ENCODE measurements at places on chromosomes 2 and 18. TPM values are rescaled to one million over a fixed set of nuclear protein-coding genes. Genes with fewer than 3 reads are reported as not detected.

ERICH2 gene
- 0.43 TPM for total RNA-seq

MGAT4A gene
- 8.0 TPM for total RNA-seq

WDR43 gene
- 55.8 TPM for total RNA-seq

ACADL gene
- total RNA-seq, result 0.09 TPM

ZAP70 gene
- not detected for total RNA-seq

LONRF2 gene
- total RNA-seq, result 0.37 TPM

UGT1A3 gene
- not detected for total RNA-seq

PIAS2 gene
- 26.4 TPM for total RNA-seq

INHA gene
- not detected for total RNA-seq

DNA sequence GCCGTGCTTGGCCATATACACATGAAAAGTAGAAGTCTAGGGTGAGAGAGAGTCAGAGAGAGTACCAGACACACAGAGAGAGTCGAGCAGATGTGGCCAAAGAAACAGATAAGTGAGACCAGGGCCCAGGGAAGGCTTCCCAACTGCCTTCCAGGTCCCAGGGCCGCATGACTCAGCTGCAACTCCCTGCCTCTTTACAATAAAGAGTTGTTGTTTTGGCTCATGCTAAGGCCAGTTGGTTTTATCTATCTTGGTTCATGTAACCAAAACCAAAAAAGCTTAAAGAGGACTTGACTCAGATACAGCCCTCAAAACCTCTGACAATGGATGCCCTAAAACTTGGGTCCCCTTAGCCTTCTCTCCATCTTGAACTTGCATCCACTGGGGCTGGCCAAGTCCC lies 36.9 kb downstream of the REEP1 start:
- no peak for DNase-seq

DNA sequence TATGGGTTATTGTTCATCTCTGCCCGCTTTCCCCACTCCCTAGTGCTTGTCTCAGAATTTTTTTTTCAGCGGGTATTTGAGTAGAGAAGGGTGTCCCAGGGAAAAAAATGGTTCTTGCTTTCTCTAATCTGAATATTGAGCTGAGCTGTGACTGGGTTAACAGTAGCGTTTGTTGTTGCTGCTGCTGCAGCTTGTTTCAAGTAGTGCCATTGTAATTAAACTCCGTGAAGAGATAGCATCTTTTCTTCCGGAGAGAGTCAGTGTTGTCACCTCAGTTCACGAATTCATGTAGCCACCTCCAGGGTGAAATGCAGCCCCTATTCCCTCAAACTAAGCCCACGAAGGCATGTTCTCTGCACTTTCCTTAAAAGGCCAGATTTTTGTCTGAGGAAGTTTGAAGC lies 1.5 kb upstream of the AAK1 start:
- DNase-seq, result no peak

DNA sequence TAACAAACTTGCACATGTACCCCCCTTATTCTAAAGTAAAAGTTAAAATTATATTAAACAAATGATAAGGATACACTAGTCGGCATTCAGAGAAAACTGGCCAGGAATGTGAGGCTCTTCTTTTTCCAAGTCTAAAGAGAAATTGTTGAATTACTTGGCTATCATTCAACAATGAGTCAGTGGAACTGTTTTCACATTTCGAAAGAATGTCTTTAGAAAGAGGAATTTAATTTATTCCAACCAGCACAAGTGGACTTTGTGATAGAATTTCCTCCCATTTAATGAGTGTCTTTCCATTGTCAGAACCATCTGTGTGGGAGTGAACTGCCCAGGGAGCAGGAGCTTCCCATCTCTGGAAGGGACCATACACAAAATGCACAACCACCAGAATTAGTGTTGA lies 792.2 kb downstream of the EPHA4 start:
- no peak for DNase-seq

DNA sequence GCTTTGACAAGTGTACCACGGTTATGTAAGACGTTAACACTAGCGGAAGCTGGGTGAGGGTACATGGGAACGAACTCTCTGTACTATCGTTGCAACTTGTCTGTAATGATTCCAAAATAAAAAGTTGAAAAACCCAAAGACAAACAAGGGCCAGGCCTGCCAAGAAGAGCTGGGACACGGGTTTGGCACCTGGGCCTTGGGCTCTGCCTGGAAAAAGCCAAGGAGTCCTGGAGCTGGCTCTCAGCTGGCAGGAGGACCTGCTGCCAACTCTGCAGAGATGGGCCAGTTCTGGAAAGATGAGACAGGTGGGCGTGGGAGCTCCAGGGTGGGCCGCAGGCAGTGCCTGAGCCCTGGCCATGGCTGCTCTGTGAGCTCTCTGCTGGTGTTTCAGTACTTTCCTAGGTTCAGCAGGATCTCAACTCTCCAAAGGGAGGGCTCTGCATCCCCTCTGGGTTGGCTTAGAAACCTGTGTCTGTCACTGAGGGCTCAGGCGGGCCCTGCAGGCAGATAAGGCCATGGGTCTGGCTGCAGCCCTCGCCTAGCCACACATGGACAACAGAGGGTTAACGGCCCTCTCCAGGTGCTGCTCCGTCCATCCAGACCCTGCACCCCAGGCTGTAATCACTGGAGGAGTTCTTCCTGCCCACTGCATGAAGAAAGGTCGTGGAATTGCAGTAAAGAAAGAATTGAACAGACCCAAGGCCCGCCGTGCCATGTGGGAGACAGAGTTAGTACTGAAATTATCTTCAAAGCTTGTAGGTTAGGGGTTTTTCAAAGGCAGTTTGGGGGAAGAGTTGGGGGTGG lies 89.9 kb downstream of the RHOB start:
- no peak for DNase-seq

DNA sequence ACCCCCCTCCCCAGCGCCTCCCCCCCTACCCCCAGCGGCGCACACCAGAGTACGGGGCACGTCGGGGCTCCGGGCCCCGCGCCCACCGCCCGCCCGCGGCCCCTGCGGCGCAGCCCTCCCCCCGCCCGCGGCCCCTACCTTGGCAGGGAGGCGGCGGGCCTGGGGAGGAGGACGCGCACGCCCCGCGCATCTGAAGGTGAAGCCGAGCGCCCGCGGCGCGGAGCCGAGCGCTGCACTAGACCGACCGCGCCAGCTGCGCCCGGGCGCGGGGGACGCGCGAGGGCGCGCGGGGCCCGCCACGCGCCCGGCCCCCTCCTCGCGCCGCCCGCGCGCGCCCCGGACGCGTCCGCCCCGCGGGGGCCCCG lies at the start of gene ZNF516:
ZNF516 (minus strand) TSS at position 237 of the 365 bp plus-strand sequence. CDS start 52,188 bp downstream, outside the sequence.
- DNase-seq, result peak; percentile 86

- DNase-seq, result no peak
Observed at GRCh38 chr2:167398873-167399272, 510.6 kb downstream of the XIRP2 start.

DNA sequence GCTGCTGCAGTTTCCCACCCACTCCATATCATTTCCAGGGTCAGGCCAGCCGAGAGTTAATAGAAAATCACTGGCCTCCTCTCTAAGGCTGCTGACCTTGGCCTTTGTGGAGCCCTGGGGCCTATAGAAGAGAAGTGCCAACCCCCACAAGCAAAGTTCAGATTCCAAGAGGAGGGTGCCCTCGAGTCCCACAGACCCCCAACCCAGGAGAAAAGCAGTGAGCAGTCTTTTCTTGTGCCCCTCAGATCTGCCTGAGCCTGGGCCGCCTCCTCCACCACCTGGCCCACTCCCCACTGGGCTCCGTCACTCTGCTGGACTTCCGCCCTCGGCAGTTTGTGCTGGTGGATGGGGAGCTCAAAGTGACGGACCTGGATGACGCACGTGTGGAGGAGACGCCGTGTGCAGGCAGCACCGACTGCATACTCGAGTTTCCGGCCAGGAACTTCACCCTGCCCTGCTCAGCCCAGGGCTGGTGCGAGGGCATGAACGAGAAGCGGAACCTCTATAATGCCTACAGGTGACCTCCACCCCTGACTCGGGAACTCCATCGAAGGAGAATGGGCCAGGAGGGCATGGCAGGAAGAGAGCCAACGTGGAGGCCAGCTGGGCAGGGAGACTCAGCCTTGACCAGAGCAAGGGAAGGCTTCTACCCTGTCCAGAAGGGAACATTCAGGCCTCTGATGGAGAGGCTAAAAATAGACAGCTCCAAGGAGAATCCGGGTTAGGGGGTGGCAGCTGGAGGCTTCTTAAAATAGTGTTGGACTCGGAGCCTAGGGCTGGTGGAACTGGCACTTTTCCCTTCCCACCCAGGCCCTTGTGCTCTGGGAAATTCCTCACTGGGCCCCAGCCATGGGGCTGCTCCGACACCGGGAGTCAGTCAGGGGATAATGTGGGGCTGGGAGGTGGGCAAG lies 6.2 kb downstream of the PKDCC start:
- DNase-seq, result no peak

GRCh38 chr2:46118656-46119371 lies 178.4 kb upstream of the EPAS1 start:
- no peak for DNase-seq

DNA sequence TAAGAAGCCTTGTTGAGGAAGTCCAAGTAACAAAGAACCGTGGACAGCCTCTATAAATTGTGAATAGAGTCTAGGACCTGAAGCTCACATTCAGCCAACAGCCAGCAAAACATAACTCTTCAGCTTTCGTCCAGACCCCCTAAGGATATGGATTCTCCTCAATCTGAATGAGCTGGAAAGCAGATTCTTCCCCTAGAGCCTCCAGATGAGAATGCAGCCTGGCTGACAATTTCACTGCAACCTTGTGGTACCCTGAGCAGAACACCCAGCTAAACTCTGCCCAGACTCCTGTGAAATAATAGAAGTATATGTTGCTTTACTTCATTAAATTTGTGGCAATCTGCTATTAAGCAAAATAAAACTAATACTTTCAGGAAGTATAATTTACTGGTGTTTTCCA lies 483.5 kb upstream of the SLC8A1 start:
- peak; percentile 34 for DNase-seq

GRCh38 chr2:216578325-216578724 lies 54.9 kb upstream of the IGFBP2 start:
- DNase-seq, result no peak

GRCh38 chr2:230124757-230125431 lies 56.2 kb upstream of the SLC16A14 start:
- no peak for DNase-seq

DNA sequence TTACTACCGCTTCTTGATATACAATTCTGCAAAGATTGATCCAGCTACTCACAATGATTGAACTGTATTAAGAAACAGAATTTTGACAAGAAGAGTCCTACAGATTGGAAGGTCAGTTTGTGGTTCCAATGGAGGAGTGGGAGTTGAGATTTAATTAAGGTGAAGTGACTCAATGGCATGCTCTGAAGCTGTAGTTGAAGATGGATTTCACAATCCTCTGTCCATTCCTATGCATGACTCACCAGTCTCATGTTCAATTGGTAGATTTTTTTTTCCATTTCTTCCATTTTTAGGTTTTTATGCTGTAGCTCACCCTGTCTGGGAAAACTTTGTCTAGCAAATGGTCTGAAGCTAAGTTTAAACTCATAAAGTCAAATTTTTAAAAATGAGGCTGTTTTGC lies 83.3 kb downstream of the DPP4 start:
- no peak for DNase-seq

DNA sequence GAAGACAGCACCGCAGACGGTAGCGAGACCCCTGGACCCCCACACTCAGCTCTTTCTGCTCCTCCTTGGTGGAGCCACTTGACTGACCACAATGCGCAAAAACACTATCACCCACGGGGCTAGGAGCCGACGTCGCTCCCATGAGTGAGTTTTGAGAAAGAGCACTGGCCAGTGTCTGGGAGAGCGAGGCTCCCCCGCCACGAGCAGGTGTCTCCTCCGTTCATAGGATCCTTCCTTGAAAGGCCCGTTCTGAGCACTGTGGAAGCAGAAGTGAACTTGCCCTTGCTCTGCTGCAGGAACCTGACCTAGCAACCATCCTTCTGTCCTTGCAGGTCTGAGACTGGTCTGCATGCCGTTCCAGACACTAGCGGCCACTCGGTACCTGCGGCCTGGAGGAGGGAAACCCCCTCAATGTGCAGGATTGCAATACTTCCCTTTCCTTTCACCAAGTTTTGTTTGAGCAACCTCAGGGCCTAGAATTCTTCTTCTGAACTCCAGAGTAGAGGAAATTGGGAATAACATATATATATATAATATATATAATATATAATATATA lies 12.9 kb upstream of the ZNF516 start:
- DNase-seq, result no peak

DNA sequence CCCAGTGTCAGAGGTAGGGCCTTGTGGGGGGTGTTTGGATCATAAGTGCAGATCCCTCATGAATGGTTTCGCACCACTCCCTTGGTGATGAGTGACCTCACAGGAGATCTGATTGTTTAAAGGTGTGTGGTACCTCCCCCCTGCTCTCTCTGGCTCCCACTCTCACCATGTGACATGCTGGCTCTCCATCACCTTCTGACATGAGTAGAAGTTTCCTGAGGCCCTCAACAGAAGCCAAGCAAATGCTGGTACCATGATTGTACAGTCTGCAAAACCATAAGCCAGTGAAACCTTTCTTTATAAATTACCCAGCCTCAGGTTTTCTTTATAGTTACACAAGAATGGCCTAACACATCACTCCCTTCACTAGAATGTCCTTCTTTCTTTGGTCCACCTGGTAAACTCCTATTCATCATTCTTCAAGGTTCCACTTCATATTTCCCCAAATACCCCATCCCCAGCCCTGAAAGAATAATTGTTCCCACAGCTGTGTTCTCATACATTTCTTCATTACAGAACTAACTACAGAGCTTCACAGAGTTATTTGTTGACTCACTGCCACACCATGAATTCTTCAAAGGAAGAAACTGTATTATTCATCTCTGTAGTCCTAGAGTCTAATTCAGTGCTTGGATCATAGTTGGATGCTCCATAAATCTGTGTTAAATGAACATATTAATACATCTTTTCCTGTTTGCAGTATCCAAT lies 81.2 kb upstream of the STK17B start:
- DNase-seq, result no peak

DNA sequence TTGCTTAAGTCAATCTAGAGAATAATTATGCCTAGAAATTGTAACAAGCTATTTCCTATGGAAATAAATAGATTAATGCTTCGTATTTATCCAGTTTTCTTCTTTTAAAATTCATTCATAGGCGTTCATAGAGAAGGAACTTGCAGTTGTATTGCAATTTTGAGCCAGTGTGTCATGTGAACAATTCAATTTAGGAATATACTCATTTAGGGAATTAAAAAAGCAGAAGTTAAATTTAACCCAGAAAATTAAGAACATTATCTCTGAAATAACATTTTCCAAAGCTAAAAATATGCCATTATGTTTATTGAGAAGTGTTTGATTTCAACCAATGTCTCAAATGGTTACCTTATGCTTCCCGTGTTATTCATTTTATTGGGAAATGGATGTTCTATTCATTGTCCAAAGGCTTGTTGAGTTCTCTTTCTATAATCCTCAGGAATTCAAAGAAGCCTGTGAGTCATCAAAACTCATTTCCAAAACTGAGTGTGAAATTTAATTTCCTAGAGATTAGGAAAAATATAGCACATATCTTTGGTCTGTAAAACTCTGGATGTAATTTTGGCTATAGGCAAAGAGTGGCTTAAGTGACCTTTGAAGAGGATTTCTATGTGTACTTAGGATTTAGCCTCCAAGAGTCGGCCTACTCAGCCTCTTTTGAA lies 99.7 kb downstream of the SLC8A1 start:
- DNase-seq, result no peak

DNA sequence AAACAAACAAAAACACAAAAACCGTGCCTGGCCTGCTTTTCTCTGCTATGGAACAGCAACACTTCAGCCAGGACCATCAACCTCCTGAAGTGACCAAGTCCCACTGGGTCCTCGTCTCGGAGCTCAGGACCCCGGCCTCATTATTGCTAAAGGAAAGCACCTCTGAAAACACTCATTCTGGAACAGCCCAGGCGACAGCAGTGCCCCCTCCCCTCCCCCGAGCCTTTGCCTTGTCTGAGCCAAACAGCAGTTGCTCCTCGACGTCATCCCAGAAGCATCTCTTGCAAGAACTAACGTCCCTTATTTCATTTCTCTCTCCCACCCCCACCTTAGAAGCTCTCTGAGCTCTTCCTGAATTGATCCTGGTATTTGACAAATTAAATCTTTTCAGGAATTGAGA lies 27.4 kb downstream of the APCDD1 start:
- peak; percentile 24 for DNase-seq

All from neural progenitor cell (in vitro differentiated cells).